A549 treated with Mapracorat at 1 μM for 4 hours (cell line): ENCODE measurements at places on chromosomes 4 and X. TPM values are rescaled to one million over a fixed set of nuclear protein-coding genes. Genes with fewer than 3 reads are reported as not detected.

PPEF2 gene
- not detected in 5 replicates for total RNA-seq

TLR2 gene
- total RNA-seq = 0.29 to 0.79 TPM (median 0.51 TPM) in 5 replicates

RAI2 gene
- 0.13 to 0.27 TPM (median 0.15 TPM) in 5 replicates for total RNA-seq

YY2 gene
- 1.9 to 2.7 TPM (median 2.5 TPM) in 5 replicates for total RNA-seq
